K562 (cell line): ENCODE measurements at places on chromosomes 7 and 10.

DNA sequence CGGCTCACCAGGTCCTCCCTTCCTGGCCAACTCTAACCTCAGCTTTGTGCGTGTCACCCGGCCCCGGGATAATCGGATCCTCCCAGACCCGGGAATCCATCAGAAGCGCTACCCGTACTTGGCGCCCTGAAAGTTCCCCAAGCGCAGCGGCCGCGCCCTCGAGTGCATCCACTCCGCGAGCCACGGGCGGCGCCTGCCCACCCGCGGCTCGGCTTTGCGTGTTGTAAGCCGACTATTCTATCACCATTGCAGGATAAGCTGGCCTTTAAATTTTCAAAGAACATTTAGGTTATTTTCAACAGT, 35.7 kb upstream of the EBLN1 start:
- DNase-seq = no peak
- no peaks in the 10 kb centered on the region for H3K27me3 ChIP-seq
- H3K27ac ChIP-seq = no peak overlapping the region
- no peaks in the 10 kb centered on the region for H3K36me3 ChIP-seq
- H3K4me3 ChIP-seq = no peak overlapping the region

DNA sequence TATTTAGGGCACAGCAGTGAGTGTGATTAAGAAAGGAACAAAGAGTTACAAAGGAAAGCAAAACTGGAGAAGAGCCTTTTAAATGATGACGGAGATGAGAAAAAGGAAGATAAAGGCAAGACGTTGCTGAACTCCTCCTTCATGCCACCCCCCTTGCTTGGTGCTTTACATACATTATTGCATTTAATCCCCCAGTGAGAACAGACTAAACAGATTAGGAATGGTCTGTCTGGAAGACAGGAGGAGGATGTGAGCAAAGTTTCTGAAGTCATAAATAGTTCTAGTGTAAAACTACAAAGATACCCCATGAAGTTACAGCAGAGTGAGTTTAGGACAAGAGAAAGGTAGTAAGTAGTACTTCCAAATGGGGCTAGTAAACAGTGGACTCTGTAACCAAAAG, 113.5 kb downstream of the PLCE1 start:
- no peaks in the 10 kb centered on the region for H3K27me3 ChIP-seq
- no peaks in the 10 kb centered on the region for H3K36me3 ChIP-seq
- H3K4me3 ChIP-seq = no peak overlapping the region
- H3K4me1 ChIP-seq = no peaks in the 10 kb centered on the region
- H3K27ac ChIP-seq = no peak overlapping the region

- DNase-seq = no peak
- H3K4me1 ChIP-seq = no peaks in the 10 kb centered on the region
- peaks cover 42% of the 10 kb centered on the region for H3K27me3 ChIP-seq
These were observed 65.5 kb downstream of the RAMP3 start for GRCh38 chr7:45223078-45223477.

DNA sequence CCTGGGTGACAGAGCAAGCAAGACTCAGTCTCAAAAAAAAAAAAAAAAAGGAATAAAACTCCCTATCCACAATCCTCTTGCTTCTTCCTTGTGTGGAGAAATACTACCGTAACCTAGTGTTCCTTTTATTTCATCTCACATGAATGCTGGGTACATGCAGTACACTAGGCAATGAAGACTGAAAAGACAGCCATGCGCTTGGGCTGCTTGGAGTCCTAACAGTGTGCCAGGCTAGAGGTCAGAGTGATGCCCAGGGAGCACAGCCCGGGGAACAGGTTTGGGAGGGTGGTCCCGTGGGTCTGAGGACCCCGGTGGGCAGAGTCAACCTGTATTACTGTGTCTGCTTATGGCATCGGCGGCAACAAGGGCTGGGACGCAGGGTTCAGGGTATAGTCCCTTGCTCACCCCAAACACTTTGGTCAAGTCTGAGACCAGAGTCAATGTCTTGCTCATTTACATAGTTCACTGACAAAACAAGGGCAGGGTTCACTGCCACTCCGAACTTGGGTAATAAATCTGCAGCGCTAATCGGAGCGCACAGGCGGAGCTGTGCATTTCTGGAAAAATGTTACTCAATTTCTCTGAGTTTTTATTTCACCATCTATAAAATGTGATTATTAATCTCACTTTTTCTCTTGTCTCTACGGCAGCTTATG, 118.0 kb downstream of the CLEC2L start:
- no peaks in the 10 kb centered on the region for H3K4me1 ChIP-seq
- H3K27me3 ChIP-seq = no peaks in the 10 kb centered on the region; the same call in 1 of the 2 replicates
- no peak overlapping the region for H3K4me3 ChIP-seq
- no peak overlapping the region for H3K27ac ChIP-seq

GRCh38 chr7:151801782-151802468, 75.0 kb downstream of the PRKAG2 start:
- peaks cover 63% of the 10 kb centered on the region for H3K27me3 ChIP-seq
- no peak for DNase-seq
- H3K4me1 ChIP-seq = peaks cover 1% of the 10 kb centered on the region
- no peaks in the 10 kb centered on the region for H3K36me3 ChIP-seq

- no peak overlapping the region for H3K27ac ChIP-seq
- H3K4me3 ChIP-seq = no peak overlapping the region
- peaks cover 23% of the 10 kb centered on the region; the same call in 1 of the 2 replicates for H3K4me1 ChIP-seq
- no peak for DNase-seq
- peaks cover 65% of the 10 kb centered on the region; the same call in 2 of the 3 replicates for H3K36me3 ChIP-seq
These were observed 38.2 kb upstream of the PPIF start for GRCh38 chr10:79308969-79309665.

DNA sequence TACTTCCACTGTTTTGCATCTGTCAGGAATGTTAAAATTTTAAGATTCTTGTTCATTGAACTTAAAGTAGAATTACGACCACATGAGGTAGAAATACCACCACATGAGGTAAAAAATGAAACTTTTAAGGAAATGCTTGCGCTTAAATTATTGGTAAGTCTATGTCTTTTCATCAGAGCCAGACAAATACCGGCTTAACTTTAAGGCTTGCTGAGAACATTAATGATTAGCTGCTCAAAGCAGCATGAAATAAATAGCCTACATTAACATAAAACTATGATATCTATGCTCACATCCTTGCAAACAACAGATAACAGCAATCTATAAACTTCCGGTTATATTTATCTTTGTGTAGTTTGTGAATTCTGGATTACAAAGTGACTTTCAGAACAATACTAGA, 26.9 kb upstream of the SCIN start:
- H3K36me3 ChIP-seq = no peaks in the 10 kb centered on the region
- no peak for DNase-seq
- no peaks in the 10 kb centered on the region for H3K4me1 ChIP-seq

DNA sequence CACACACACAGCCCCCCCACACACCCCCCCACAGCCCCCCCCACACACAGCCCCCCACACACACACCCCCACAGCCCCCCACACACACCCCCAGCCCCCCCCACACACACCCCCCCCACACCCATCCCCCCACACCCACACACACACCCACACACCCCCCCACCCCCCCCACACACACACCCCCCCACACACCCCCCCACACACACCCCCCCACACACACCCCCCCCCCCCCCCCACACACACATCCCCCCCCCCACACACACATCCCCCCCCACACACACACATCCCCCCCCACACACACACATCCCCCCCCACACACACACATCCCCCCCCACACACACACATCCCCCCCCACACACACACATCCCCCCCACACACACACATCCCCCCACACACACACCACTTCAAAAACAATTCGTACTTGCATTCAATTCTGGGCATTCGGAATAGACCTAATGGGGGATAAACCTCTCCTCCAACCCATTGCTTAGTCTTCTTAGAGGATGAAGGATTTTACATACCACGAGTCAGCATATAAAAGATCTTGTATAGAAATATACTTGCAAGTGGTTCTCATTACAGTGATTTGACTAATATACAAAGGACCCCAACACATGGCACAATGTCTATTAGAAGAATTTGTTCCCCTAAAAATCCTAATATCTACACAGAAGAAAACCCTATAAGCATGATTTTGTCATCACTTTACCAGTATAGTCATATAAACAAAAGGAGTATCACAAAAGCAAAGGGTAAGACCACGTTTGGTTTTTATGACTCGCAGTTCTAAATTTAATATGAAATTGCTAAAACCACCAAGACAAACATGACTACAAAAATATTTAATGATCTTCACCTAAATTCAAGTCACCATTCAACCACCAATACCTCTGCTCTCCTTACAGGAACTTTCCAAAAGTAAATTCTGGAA, 80.9 kb downstream of the DIP2C start:
- H3K27me3 ChIP-seq = peaks cover 15% of the 10 kb centered on the region; the same call in 2 of the 3 replicates
- no peak overlapping the region for H3K4me3 ChIP-seq
- H3K36me3 ChIP-seq = no peaks in the 10 kb centered on the region
- DNase-seq = no peak
- H3K4me1 ChIP-seq = no peaks in the 10 kb centered on the region

GRCh38 chr10:114024876-114025610, 18.6 kb upstream of the ADRB1 start:
- peak overlapping the region; percentile 76 for H3K27ac ChIP-seq
- no peak overlapping the region for H3K4me3 ChIP-seq
- H3K36me3 ChIP-seq = no peaks in the 10 kb centered on the region
- no peaks in the 10 kb centered on the region; the same call in 1 of the 2 replicates for H3K27me3 ChIP-seq

GRCh38 chr10:31739711-31740110, 188.9 kb downstream of the ARHGAP12 start:
- H3K4me1 ChIP-seq = no peaks in the 10 kb centered on the region
- no peak for DNase-seq
- H3K36me3 ChIP-seq = no peaks in the 10 kb centered on the region
- H3K27me3 ChIP-seq = no peaks in the 10 kb centered on the region
- no peak overlapping the region for H3K4me3 ChIP-seq
